ENCODE measurements at places on chromosomes 4 and X. TPM values are rescaled to one million over a fixed set of nuclear protein-coding genes. Genes with fewer than 3 reads are reported as not detected.

Gene UGT2B15
- not detected for total RNA-seq

Gene CDX4
- total RNA-seq, result not detected

GRCh38 chrX:41386222-41386990 lies 52.4 kb downstream of the DDX3X start:
- H3K27me3 ChIP-seq, result no peaks in the 10 kb centered on the region
- no peak overlapping the region for H3K27ac ChIP-seq
- peaks cover 21% of the 10 kb centered on the region for H3K4me1 ChIP-seq

DNA sequence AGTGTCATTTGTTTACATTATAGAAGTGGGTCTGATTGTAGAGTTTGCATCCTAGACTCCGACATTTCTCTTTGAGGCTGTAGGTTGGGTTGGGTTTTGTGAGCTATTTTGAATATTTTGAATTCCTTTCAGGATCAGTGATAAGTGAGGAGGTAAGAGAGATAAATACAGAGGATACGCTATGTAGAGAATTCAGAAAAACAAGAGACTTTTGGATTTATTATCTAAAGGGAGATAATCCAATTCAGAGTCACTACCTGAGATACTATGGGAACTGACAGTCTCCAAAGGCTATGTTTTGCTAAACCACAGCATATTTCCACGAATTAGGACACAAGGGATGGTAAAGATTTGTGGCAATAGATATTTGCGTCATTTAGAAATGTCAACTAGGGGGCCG lies 16.9 kb upstream of the RAP2C start:
- H3K27me3 ChIP-seq, result no peaks in the 10 kb centered on the region
- peaks cover 5% of the 10 kb centered on the region for H3K4me1 ChIP-seq
- DNase-seq, result no peak
- H3K36me3 ChIP-seq, result no peaks in the 10 kb centered on the region
